ENCODE measurements at places on chromosomes 6 and 20.

DNA sequence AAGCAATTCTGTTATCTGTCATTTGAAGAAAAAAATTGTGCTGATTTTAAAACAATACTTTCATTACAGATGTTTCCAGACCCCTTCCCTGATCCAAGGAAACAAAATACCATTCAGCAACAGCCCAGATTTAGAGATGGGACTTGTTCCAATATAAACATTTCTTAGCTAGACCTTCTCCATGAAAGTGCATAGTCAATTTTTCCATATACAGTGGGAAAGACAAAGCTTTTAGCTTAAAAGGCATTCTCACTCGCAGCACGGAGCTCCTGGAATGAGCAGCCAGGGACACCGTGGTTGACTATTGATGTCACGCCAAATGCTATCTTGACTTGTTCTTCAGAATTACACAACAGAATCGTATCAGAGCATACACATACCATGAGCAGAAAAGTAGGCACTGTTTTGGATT lies 21.5 kb downstream of the LAMA4 start:
- DNase-seq = peak; percentile 97

- no peak for DNase-seq
These were observed 2.5 kb upstream of the APOBEC2 start for GRCh38 chr6:41050536-41050935.

DNA sequence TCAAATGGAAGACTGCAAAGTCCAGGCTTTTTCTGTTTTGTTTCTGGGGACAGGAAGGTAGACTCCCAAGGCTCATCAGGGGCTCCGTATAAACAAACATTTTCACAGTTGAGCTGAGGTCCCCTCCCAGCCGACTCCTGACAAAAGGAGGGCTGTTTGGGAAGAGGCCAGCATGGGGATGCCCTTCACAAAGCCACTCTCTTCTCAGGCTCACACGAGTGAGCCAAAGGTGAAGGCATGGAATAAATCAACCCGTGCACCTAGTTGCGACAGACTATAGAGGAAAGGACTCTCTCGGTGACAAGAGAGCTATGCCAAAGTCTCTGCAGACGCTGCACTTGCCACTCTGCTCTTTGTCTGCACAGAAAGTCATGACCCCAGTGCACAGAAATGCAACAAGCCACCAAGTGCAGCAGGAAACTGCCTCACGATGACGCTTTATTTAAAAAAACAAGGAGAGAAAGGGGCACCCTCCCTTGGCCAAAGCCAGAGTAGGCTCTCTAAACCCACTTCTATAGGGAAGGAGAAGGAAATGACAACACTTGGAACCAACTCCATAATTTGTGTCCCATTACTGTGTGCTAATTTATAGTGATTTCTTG lies 21.0 kb downstream of the JAG1 start:
- DNase-seq = no peak

GRCh38 chr20:14783766-14784165 lies 446.4 kb upstream of the FLRT3 start:
- DNase-seq = no peak

GRCh38 chr6:77180326-77180725 lies 283.0 kb downstream of the HTR1B start:
- DNase-seq = no peak

- DNase-seq = no peak
These were observed 28.1 kb upstream of the BMP7 start for GRCh38 chr20:57294550-57294949.

All from muscle of leg (tissue), 16 donors.